ENCODE measurements at places on chromosomes 5 and 9. TPM values are rescaled to one million over a fixed set of nuclear protein-coding genes. Genes with fewer than 3 reads are reported as not detected.
A peak's percentile ranks its signal among the peaks of the same experiment; 100 is the strongest.

- no peak for DNase-seq
- peak overlapping the region; percentile 68 for H3K27ac ChIP-seq
- peak overlapping the region; percentile 71 for H3K4me3 ChIP-seq
- H3K36me3 ChIP-seq: no peaks in the 10 kb centered on the region
These were observed 746 bp downstream of the NKX2-5 start for GRCh38 chr5:173234129-173234790.

- H3K27ac ChIP-seq: no peak overlapping the region
- DNase-seq: no peak
- peaks cover 5% of the 10 kb centered on the region for H3K4me1 ChIP-seq
- H3K27me3 ChIP-seq: no peaks in the 10 kb centered on the region
- no peaks in the 10 kb centered on the region for H3K36me3 ChIP-seq
- H3K4me3 ChIP-seq: no peak overlapping the region
These were observed 204.4 kb upstream of the IER5L start for GRCh38 chr9:129382281-129383018.

DNA sequence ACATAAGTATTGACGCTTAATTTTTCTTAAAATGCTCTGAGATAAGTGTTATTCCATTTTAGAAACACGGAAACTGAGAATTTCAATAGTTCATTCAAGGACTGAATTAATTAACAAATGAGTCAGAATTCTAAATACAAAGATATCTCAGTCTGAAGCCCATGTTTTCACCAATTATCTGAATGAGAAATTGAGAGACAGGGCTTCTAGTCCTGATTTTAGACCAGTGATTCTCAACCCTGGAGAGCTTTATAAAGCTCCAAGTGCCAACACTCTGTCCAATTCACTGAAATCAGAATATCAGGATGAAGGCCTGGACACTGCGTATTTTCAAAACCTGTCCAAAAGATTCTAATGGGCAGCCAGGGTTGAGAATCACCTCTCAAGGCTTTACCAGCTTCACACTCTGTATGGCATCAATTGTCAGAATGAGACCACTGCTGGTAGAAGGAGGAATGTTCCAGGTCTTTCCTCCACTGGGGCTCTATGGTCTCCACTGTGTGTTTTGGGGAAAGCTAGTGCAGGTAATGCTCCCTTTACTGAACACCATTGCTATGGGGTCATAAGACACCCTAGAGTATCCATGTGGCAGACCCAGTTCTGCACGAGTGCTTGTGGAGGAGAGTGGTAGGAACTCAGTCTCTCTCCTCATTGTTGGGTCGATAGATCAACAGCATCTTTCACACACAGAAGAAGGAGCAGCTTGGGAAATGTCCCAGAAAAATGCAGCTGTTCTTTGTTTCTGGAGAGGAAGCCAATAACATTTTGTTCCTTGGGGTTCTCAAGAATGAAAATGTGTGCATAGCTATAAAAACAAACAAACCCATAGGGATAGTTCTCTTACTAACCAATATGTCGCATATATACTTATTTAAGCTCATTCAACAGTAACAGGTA, 99.7 kb upstream of the OSMR start:
- peaks cover 5% of the 10 kb centered on the region for H3K36me3 ChIP-seq
- H3K27me3 ChIP-seq: peaks cover 24% of the 10 kb centered on the region
- H3K4me3 ChIP-seq: no peak overlapping the region
- DNase-seq: no peak
- no peaks in the 10 kb centered on the region for H3K4me1 ChIP-seq
- no peak overlapping the region for H3K27ac ChIP-seq

DNA sequence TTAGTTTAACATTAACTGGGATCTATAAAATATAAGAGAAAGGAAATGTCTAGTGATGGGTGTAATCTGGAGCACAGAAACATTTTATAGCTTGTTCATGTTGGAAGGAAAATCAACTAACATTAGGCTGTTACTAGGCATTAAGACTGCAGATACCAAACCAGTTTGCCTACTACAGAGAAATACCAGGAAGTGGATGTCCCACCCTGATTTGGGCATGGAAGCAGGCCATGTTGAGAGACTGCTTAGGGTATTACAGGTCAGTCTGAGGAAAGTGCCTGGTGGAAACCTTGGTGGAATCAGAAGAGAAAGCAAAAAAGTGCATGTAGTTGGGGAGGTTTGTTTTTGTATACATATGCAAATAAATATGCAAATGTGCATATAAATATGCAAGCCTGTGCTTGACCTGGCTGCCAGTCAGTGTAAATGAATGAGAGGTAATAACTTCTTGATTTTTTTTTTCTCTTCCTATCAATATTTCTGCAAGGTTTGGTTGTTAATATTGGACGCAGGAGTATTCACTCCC, 9.6 kb upstream of the CCDC112 start:
- H3K4me3 ChIP-seq: no peak overlapping the region
- no peak for DNase-seq
- H3K27ac ChIP-seq: no peak overlapping the region
- H3K27me3 ChIP-seq: peaks cover 49% of the 10 kb centered on the region

GRCh38 chr5:96384353-96384752, 48.7 kb downstream of the PCSK1 start:
- no peaks in the 10 kb centered on the region for H3K36me3 ChIP-seq
- peaks cover 28% of the 10 kb centered on the region for H3K27me3 ChIP-seq
- H3K4me3 ChIP-seq: no peak overlapping the region
- DNase-seq: no peak

- no peak for DNase-seq
- peaks cover 12% of the 10 kb centered on the region for H3K36me3 ChIP-seq
- H3K4me3 ChIP-seq: no peak overlapping the region
- H3K27ac ChIP-seq: no peak overlapping the region
- H3K27me3 ChIP-seq: no peaks in the 10 kb centered on the region
These were observed 3.6 kb downstream of the RFK start for GRCh38 chr9:76390656-76391055.

Gene LYRM7
- total RNA-seq: 12.4 TPM

All from activated T-cell treated with anti-CD3 and anti-CD28 coated beads, Interleukin-2, amount 50 U/mL, for 72 hours (primary cell).